ENCODE measurements at places on chromosomes 7 and 10. TPM values are rescaled to one million over a fixed set of nuclear protein-coding genes. Genes with fewer than 3 reads are reported as not detected.

Gene ELMO1
- 0.69 TPM for total RNA-seq

Gene HTR7
- total RNA-seq, result not detected

Gene FLNC
- total RNA-seq, result 56.7 TPM

Gene CCL24
- total RNA-seq, result not detected

Gene PCBD1
- total RNA-seq, result 59.2 TPM

Gene ZNF800
- total RNA-seq, result 12.3 TPM

Gene LIPK
- not detected for total RNA-seq

Gene LOXL4
- total RNA-seq, result 20.1 TPM

Gene MLXIPL
- total RNA-seq, result not detected

Gene CYP2E1
- total RNA-seq, result 0.40 TPM

Gene NKX6-2
- total RNA-seq, result not detected

Gene CFAP70
- 3.7 TPM for total RNA-seq

Gene FFAR4
- not detected for total RNA-seq

Gene CPA5
- total RNA-seq, result not detected

Gene CCL26
- not detected for total RNA-seq

Gene MYO3A
- total RNA-seq, result 0.35 TPM

Gene ZNF789
- 8.8 TPM for total RNA-seq

Gene CYP2C9
- not detected for total RNA-seq

Gene JAKMIP3
- total RNA-seq, result not detected

Gene ZMIZ2
- 22.7 TPM for total RNA-seq

Measured in renal cortical epithelial cell (primary cell).